ENCODE measurements at places on chromosomes 7 and 10.

- no peak for DNase-seq
Measured at GRCh38 chr7:140160308-140160707, 16.5 kb downstream of the KDM7A start.

GRCh38 chr10:110786172-110786571 lies 85.6 kb upstream of the PDCD4 start:
- DNase-seq = peak; percentile 53

DNA sequence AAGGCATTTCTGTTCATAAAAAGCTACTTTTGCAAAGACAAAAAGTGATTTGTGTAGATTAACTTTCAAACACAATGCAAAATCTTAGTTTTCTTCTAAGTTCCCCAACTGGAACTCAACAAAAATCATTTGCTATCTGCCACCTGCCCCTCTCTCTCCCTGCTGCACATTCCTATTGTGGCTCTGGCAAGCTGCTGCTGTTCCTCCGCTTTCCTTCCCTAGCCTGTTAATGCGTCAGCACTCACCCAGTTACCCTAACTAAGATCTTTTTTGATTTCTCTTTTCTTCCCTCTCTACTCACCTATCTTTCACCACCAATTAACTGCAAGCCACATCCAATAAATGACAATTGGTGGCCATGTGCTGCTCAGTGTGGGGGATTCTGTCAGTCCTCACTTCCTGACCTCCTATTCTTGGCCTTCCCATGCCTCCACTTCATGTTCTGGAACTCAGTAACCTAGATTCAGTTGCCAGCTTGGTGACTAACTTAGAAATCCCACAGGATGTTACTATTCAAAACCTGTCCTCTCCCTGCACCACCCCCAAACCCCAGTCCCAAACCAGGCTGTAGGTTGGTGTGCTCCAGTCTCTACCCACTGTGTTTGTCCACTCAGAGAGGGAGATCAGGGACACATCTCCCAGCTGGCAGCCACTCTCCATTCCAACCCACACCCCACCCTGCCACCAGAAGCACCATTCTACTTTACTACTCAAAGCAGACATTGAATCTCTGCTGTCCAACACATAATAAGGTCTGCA lies 140.2 kb upstream of the CTTNBP2 start:
- no peak for DNase-seq

DNA sequence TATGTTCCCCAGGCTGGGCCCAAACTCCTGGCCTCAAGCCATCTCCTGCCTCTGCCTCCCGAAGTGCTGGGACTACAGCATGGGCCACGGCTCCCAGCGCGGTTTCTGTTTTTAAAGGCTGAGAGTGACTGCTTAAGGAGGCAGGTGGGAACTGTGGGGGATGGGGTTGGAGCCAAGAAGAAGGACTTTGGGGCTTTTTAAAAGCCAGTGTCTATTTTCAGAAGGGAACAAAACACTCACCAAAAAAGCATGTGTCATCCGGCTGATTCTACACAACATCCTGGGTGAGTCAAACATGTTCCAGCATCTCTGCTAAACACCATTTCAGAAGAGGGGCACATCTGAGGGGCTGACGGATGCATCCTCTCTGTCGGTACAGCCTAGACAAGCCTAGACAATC lies 824.5 kb downstream of the TYW1 start:
- DNase-seq = no peak

DNA sequence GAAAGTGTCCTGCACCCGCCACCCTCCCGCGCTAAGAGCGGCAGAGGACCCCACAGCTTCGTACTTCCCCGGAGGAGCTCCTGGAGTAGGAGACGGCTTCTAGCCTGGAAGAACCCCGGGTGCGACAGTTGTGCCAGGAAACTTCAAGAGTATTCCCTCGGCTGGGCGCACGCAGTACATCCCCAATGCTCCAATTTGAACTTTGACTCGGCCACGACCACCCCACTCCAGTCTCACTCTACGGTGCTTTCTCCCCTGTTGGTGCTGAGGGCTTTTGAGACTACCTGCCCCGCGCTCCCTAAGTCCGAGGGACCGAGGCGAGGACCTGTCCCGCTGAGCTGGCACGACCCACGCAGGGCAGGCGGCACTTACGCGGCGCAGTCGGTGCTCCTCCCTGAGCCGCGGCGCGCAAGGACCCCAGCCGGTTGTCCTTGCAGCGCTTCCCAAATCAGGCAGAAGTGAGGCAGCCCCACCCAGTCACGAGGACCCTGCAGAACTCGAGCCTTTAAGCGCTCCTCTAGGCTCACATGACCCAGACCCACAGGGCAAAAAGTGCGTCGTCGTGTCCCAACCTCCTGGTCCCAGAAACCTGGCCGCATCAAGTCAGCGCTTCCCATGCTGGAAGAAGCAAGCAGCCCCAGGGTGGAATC lies at the start of gene CPVL:
Gene CPVL (minus strand): TSS at position 481 of the 650 bp plus-strand sequence. CDS start 25,476 bp downstream, outside the sequence.
- DNase-seq = no peak

DNA sequence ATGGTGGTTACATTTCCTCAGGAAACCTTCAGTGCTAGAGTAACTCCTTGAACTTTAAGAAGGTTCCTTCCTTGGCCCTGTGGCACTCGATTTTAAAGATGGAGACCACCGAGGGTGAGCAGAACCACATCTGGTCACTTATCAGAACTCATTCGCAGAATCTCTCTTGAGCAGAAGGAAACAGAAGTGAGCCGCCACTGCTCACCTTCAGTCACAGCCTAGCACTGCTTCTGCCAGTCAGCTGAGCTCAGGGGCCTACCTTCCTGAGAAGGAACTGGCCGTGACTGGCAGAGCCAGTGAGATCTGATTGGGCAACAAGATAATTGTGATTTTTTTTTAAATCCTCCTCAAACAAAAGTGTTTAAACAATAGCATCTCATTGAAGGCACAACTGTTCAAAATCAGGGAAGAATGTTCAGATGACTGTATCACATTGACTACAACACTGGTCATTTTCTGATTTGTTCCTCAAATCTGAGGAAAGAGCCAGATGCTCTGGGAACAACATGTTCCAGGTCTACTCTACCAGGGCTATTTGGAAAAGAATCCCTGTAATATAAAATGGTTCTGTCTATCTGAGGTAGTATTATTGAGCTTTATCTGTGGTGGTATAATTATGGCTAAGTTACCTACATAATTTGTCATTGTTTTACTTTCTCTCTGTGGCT lies 2.7 kb upstream of the SYPL1 start:
- DNase-seq = no peak

All from DMS153 (cell line).